Left kidney (tissue), 8 donors: ENCODE measurements at places on chromosomes 6 and 20. TPM values are rescaled to one million over a fixed set of nuclear protein-coding genes. Genes with fewer than 3 reads are reported as not detected.

The TRIM15 gene
- polyA plus RNA-seq: 0.08 TPM

The FUT9 gene
- polyA plus RNA-seq: 7.8 TPM

The TINAG gene
- 37.3 TPM for polyA plus RNA-seq

The TRIM31 gene
- polyA plus RNA-seq: not detected

The CYP39A1 gene
- 6.8 TPM for polyA plus RNA-seq

The COL9A3 gene
- polyA plus RNA-seq: 10.3 TPM

The PDYN gene
- polyA plus RNA-seq: 0.52 TPM

The RTN4IP1 gene
- 12.1 TPM for polyA plus RNA-seq

GRCh38 chr6:45132658-45133294 is 195.4 kb upstream of the RUNX2 start:
- no peak for DNase-seq

GRCh38 chr6:77183447-77183846 is 279.8 kb downstream of the HTR1B start:
- no peak for DNase-seq

DNA sequence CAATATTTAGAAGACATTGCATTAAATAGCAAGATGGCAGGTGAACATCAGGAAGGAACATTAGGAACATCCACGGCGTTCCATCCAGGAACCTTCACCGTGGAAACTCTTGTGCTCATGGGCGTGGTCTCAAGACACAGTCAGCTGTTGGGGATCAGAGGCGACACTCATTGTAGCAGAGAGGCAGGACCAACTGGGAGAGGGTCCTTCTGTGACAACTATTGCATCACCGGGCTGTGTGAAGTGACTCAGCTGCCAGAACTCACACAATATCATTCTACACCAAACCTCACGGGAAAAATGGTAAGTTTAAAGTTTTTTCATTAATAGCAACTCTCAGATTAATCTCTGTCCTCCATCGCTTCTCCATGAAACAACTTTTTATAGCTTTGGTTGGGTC is 334.8 kb upstream of the SULF2 start:
- DNase-seq: no peak

DNA sequence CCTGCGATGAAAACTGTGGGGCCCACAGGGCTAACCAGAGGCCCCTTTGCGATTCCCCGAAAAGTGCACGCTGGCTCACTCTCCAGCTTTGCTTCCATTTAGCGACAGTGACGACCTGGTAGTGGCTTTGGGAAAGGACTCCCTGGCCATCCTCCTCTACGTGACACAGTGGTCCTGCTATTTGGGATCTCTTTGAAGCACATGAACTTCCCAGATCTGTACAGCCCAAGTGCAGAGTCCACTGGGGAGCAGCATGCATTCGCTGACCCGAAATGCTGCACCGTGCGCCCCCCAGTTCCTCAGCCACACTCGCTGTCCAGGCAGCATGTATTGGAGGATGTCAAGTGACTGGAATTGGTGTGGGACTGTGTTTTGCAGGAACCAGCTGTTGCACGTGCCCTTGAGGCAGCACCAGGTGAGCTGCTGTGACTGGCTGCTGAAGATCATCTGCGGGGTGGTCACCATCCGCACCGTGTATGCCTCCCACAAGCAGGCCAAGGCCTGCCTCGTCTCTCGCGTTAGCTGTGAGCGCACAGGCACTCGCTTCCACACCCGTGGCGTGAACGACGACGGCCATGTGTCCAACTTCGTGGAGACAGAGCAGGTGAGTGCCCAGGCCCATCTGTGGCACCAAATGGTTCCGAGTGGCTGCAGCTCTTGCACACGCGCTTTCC is 51.6 kb downstream of the SYNJ2 start:
- DNase-seq: no peak

GRCh38 chr6:49980898-49981297 is 11.5 kb upstream of the DEFB113 start:
- no peak for DNase-seq

GRCh38 chr20:48523191-48523995 is 304.4 kb downstream of the PREX1 start:
- peak; percentile 92 for DNase-seq

GRCh38 chr20:4876301-4876700 is 125.0 kb downstream of the SLC23A2 start:
- no peak for DNase-seq

GRCh38 chr6:158629367-158630221 is 14.9 kb downstream of the DYNLT1 start:
- DNase-seq: no peak

DNA sequence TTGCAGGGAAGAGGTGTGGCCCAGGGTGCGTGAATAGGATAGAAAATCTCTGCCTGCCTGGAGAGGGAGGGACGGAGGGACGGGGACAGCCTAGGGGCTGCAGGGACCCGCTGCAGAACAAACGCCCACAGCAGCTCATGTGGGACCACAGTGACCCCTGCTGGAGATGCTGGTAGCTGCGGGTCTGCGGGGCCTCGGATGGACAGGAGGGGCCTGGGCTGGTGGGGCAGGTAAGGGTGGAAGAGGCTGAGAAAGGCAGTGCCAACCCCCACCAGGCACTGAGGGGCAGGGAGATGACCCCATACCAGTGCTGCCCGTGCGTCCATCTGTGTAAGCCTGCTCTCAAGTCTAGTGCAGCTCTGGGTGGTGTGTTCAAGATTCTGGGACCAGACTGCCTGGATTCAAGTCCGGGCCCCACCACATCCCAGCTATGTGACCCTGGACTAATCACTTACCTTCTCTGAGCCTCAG is 39.4 kb downstream of the KIAA1755 start:
- peak; percentile 66 for DNase-seq

DNA sequence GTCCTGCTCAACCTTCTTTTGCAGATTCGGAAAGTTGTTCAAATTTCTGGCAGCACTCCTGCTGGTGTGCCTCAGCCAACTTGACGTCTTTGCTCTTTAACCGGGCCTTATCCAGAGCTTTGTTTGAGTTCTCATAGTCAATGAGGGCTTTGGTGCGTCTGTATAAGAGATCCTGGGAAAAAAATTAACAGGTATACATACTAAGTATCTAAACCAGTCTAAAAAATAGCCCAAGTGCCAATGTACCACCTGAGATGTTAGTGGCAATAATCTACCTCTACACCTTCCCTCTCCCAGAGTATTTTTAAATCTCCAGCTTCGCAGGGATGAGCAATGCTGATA is 21.1 kb downstream of the SNX5 start:
- no peak for DNase-seq

GRCh38 chr6:155450240-155450581 is 5.4 kb downstream of the NOX3 start:
- DNase-seq: no peak

GRCh38 chr20:58709013-58709702 is 16.6 kb downstream of the NPEPL1 start:
- no peak for DNase-seq

DNA sequence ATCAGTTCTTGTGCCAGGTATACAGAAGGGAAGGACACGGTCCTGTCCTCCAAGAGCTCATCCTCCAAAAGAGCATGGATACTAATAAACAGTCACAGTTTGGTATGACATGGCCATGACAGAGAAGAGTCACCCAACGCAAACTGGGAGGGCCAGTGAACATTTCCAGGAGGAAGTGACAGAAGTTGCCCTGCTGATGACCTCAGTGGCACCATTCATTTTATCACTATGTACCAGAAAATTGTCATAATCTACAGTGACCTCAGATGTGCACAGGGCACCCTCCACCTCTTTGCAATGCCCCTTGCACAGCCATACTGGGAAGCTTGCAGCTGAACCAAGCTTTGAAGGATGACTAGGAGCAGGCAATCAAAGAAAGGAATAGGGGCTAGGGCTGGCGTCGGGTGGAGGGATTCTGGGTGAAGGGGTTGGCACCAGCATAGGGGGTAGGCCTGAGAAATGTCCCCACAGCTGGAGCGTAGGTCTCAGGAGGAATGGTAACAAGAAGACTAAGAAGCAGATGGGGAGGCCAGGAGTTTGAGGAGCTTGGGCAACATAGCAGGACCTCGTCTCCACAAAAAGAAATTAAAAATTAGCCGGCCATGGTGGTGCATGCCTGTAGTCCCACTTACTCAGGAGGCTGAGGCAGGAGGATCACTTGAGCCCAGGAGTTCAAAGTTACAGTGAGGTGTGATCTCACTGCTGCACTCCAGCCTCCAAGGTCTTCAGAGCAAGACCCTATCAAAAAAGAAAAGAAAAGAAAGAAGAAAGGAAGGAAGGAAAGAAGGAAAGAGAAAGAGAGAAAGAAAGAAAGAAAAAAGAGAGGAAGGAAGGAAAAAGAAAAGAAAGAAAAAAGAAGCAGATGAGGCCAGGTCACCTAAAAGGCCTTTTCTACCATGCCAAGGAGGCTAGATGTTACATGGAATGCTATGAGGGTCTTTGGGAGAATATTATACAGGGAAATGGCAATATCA is 65.3 kb upstream of the SNX9 start:
- no peak for DNase-seq

DNA sequence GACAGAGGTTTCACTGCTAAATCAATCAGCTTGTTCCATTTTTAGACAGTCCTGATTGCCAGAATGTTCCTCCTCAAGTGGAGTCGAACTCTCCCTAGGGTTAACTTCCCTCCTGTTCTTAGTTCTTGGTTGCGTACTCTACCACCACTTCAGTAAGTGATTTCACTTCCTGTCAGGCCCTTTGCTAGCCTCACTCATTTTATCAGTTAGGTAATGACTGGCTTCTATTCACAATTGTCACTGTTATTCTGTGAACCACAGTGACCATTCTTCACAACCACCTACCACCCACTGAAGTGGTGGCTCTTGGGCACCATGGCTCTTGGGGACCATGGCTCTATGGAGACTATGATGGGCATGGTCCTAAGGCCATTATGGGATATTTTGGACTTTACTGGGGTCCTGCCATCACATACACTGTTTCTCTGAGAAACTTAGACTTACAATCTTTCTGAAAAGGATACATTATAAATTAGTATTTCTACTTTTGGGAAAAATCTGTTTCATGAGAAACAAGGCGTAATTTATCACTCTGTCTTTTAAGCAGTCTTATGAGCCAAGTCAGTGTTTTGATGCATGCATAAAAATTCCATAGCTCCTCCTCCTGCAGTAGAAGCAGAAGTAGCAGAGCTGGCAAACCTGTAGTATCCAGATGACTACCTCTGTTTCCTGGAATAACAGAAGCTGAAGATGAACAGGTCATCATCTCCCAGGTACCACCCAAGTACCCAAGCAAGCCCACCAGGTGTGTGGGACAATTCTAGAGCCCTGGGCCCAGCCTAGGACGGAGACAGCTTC is 66.3 kb downstream of the ATXN1 start:
- DNase-seq: no peak
